GM06990 (cell line): ENCODE measurements at places on chromosomes 13 and 19.

- peak; percentile 25 for DNase-seq
Measured at GRCh38 chr19:51784922-51785690, 9.9 kb upstream of the FPR3 start.

- DNase-seq: peak; percentile 61
Measured at GRCh38 chr19:2288818-2289713, 7.1 kb upstream of the PEAK3 start.

DNA sequence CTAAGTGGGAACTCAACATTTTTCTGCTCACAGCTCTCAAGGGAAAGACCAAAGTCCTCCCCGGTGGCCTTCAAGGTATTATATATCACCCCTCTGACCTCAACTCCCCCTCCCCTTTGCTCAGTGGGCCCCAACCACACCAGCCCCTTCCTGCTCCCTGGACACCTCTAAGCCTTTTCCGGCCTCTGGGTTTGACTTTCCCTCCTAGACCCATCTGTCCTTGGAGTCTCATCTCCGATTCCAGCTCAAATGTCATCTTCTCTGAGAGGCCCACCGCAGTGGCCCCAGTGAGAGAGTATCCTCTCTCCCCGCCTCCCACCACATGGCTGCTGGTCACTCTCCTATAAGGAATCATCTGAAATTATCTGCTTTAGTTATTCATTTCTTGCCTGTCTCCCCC is 941 bp upstream of the UHRF1 start:
- no peak for DNase-seq

DNA sequence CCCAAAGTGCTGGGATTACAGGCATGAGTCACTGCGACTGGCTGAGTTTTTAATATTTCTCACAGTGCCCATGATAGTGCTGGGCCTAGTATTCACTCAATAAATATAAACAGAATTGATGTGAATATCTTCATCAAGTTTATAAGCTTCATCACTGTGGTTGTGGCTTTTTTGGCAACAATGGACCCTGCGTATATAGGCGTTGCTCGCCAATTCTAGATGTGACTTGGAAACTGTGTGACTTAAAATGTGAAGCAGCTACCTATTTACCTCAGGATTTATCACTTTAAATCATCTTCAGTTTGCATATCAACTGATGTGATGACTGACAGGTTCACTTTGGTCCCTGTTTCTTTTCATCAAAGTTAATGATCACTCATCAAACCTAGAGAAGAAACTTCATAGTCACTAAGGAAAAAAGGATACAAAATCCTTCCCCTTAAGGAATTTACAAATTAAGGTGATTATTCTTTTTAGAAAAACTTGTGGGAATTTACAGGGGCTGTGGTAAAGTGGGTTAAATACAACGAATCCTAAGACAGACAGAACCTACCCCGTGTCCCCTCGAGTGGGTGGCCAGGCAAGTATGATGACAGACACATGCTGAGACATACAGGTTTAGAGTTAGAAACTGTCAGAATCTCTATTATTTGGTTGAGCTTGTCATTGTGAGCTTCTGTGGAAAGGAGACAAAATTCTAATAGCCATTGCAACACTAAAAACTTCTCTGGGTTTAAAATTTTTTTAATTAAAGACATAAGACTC is 101.3 kb downstream of the AKAP11 start:
- DNase-seq: no peak

- DNase-seq: no peak
Measured at GRCh38 chr19:45780448-45781213, 1.7 kb downstream of the DMPK start.

DNA sequence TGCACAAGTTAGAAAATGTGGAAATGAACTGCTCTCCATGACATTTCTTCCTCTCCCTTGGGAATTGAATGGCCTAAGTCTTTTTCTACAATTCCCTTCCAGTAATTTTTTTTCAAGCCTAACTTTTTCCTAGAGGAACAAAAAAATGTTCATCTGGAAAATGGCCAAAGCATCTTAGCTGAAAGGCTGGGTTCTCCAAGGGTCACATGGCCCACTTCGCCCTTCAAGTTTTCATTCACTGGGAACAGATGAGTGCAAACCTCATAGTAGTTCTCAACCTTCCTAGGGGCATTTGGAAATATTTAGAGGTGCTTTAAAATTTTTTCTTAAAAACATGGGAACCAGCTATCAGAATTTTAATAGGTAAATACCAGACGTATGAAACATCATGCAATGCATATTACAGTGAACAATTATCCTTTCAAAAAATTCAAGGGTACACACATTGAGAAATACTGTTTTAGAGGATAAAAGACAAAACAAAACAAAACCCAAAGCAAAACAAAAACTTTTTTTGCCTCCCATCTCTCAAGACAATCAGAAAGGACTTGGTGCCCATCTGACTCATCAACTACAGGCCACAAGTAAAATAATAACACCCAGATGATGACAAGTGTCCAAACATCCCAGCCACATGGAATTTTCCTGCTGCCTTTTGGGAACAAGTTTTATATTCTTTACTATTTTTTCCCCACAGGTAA is 208.8 kb downstream of the SLITRK6 start:
- DNase-seq: no peak
